ENCODE measurements at places on chromosomes 6 and 20. TPM values are rescaled to one million over a fixed set of nuclear protein-coding genes. Genes with fewer than 3 reads are reported as not detected.

Gene RAET1L
- not detected for total RNA-seq

Gene ZNF133
- total RNA-seq = 6.2 TPM

Gene RRAGD
- total RNA-seq = 13.6 TPM

Gene SNX3
- total RNA-seq = 85.5 TPM

Data from activated CD8-positive, alpha-beta memory T cell treated with anti-CD3 and anti-CD28 coated beads for 36 hours (primary cell).